ENCODE measurements at places on chromosomes 2 and 18.
A peak's percentile ranks its signal among the peaks of the same experiment; 100 is the strongest.

GRCh38 chr18:62347089-62347506 is 22.0 kb downstream of the TNFRSF11A start:
- no peak for DNase-seq

GRCh38 chr2:178152542-178152941 is 40.3 kb downstream of the RBM45 start:
- no peak for DNase-seq

DNA sequence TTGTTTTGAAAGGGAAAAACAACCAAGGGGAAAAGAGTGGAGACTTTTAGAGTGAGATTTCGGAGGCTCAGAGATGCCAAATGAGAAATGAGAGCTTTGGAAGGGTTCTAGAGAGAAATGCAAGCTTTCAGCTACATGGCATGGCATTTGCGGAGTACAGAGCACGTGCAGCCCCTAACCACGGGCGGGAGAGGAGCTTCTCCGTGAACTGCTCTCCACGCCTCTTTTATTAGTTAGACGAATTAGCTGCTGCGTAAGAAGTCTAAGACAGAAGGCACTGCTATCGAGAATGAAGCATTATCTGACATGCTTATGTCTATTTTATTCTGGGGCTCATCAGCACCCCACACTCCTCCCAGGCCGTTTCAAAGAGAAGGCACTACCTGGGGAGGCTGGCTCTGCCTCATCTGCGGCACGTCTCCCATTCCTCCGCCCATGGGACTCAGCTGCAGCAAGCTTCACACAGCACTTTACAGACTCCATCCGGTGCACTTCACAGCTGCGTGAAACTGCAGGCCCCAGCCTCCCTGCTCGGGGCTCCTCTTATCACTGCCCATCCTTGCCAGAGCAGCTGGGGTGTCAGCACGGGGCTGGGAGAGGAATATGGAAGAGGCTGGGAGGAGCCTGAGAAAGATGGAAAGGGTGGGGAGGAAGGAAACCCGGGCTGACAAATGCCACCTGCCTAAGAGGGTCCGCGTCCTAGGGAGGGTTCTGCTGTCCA is 207.3 kb upstream of the APCDD1 start:
- no peak for DNase-seq

GRCh38 chr2:63876311-63876710 is 34.6 kb downstream of the UGP2 start:
- no peak for DNase-seq

DNA sequence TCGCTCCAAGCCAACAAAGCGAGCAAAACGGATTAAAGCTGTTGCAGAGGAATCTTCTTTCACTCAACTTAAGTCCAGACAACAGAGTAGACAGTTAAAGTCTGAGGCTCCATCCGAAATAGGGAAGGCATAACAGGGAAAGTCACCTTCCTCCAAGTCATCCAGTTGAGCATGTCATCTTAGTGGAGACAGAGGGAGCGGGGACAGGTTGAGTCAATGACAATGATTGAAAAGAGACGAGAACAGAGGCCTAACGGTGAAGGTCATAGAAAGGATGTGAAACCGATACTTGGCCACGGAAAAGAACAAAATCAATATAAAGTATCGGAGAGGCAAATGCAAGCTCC is 455 bp downstream of the C18orf32 start:
- DNase-seq, result no peak

- no peak for DNase-seq
Measured at GRCh38 chr2:74712223-74713053, 58.4 kb downstream of the SEMA4F start.

- no peak for DNase-seq
Measured at GRCh38 chr2:108370080-108370479, 7.7 kb upstream of the SULT1C4 start.

- no peak for DNase-seq
Measured at GRCh38 chr2:153405196-153405595, 73.4 kb downstream of the RPRM start.

- no peak for DNase-seq
Measured at GRCh38 chr2:44758591-44758990, 182.9 kb upstream of the SIX3 start.

GRCh38 chr2:62596061-62596921 is 90.3 kb upstream of the TMEM17 start:
- DNase-seq, result peak; percentile 50

GRCh38 chr2:219626540-219626939 is 890 bp upstream of the SLC4A3 start:
- DNase-seq, result no peak

DNA sequence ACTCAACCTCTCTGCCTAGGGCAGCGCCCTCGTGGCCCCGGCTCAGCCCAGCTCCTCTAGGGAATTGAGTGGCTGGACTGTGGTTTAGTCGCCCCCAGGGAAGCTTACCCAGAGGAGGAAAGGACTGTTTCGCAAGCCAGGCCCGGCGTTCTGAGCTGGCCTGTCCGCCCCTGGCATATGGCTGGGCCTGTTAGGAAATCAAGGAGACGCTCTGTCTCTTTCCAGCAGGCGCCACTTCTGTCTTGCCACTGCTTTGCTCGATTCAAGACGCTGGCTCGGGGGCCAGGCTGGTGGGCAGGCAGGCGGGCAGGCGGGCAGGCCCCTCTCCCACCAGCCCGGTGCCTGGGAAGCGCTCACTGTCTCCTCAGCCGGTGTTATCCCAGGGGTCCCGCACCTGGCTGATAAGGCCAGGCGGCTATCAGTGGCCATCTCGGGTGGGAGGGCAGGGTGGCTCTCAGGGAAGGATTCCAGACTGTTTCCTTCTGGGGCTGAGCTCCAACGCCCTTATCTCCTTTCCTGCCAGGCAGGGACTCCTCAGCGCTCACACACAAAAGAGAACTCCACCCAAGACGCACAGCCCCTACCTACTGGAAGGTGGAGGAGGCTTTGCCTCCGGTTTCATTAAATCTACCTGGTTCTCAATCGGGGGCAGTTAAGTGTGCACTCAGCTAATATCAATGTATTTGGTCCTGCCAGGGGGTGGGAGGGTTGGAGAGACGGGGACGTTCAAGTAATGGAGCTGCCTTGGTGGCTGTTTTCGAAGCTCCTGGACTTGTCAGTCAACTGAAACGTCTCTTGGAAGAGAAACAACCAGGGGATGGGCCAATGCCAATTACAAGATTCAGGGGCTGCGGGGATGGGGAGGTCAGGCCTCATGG is 109.1 kb downstream of the SMAD7 start:
- DNase-seq, result no peak

GRCh38 chr2:25323042-25323514 is 18.6 kb downstream of the DNMT3A start:
- peak; percentile 40 for DNase-seq

GRCh38 chr2:235073868-235074413 is 122.1 kb downstream of the SH3BP4 start:
- no peak for DNase-seq

DNA sequence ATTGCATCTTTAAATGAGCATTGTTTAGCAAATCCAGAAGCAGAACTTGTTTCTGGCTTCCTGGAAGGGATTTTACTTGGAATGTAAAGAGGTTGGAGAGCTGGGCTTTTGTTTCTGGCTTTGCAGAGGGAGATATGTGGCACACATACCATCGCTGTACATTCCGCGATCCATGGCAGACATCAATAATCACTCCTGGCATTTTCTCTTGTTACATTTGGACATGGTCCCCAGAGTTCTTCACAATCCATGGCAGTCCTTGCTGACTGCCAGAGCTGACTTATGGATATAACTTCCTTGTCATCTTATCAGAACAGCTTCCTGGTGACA is 445.6 kb upstream of the SPRED2 start:
- no peak for DNase-seq

DNA sequence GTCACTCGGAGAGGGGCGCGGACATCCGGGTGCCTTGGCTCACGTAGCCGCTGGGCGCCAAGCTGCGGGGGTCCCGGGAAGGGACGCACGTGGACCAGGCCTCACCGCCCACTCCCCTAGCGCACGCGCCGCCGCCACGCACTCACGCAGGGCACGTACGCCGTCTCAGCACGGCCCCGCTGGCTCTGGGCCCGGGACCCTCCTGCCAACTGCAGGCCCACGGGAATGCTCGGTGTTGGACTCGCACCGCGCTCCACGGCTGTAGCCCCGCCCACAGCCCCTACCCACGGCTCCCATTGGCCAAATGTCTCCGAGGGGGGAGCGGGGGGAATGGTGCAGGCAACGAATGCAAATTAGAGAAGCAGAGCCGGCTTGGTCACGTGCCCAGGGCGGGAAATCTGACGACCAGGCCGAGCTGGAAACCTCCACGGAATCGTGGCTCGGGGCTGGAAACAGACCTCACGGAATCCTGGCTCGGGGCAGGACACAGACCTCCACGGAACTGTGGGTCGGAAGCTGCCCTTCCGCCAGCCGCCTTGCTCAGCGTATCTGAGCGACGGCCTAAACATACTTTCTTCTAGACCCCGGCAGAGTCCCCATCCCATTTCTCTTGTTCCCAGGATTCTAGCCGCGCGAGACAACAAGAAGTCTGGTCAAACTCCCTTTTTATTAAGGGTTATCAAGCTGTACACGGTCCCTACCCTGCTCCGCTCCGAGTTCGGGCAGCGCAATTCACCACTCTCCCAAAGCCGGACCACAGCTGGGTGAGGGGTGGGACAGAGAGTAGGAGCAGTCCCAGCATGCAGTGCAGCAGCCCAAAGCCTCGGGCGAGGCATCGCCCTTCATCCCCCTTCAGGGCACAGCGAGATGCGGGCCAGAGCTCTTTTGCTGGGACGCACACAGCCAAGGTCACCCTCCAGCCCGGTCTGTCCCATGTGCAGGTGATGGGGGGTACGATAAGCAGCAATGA is at the start of gene ABCB6:
Gene ABCB6, minus strand, starts transcription at position 227 of the 970 bp plus-strand sequence. CDS start 285 bp downstream, outside the sequence.
- DNase-seq, result peak; percentile 95

Measured in AG08396 (cell line).